ENCODE measurements at places on chromosomes 16 and 17.

DNA sequence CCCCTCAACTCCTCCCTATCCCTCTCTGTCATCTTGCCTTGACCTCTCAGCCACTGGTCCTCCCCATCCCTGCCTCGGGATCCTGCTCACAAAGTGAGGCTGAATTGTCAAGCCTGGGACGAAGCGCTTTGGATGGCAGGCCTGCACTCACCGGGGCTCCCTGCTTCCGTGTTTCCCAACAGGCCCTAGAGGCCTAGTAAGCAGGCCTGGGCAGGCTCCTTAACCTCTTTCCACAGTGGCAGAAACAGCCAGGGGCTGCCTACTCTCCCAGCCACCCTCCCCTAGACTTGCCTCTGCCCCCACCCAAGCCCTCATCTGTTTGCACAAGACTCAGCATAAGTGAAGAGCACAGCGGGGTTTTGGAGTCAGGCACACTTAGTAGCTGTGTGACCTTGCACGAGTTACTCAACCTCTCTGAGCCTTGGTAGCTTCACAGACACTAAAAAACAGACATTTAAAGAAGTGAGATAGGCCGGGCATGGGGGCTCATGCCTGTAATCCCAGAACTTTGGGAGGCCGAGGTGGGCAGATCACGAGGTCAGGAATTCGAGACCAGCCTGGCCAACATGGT lies 5.0 kb upstream of the FADS6 start:
- DNase-seq: no peak

DNA sequence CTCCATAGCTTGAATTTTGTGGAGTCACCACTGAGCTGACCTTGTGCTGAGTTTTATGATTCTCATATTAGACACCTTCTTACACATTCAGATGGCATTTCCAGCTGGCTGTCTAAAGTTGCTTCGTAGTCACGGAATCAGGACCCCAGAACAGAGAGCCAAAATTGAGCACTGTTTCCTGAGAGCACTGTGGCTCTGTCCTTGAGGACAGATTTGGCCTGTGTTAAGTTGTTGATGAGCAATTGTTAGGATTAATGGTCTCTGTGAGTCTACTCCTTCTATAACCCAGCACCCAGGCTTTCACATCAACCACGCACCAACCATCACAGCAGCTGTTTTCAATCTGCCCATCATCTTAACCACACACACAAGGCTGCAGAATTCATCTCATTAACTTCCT lies 277.5 kb upstream of the HSBP1 start:
- no peak for DNase-seq

DNA sequence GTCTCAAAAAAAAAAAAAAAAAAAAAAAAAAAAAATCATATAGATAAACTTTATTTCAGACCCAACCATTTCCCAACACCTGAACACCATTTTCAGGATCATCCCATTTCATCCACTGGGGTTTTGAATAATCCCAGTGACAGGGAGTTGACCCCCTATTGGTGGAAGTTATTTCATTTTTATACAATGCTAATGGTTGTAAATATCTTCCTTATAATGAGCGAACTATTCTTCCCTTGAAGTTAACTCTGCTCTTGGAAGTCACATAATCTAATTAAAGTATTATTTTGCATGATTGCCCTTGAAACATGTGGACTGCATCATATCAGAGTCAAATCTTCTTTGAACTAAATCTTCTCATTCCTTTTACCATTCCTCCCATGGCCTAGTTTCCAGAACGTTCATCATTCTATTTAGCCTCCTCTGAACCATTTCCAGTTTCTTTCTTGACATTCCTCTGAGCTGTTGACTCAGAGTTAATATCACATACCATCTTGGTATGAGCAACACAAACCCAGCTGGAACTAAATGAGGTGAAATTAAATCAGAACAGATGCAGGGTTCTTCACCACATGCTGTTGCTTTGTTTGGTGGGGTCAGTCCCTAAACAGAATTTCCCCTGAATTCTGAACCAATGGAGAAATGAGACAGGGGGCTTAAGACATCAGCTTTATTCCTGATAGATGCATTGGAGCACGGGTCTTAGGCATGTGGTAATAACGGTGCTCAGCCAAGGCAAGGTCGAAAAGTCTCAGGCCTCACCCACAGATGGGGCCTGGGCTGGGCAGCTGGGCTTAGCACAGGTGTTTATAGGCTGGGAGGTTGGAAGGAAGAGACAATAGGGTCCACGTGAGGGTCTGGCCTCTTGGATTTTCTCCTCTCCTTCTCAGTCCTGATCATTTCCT lies 8.9 kb downstream of the HSD17B2 start:
- DNase-seq: no peak

DNA sequence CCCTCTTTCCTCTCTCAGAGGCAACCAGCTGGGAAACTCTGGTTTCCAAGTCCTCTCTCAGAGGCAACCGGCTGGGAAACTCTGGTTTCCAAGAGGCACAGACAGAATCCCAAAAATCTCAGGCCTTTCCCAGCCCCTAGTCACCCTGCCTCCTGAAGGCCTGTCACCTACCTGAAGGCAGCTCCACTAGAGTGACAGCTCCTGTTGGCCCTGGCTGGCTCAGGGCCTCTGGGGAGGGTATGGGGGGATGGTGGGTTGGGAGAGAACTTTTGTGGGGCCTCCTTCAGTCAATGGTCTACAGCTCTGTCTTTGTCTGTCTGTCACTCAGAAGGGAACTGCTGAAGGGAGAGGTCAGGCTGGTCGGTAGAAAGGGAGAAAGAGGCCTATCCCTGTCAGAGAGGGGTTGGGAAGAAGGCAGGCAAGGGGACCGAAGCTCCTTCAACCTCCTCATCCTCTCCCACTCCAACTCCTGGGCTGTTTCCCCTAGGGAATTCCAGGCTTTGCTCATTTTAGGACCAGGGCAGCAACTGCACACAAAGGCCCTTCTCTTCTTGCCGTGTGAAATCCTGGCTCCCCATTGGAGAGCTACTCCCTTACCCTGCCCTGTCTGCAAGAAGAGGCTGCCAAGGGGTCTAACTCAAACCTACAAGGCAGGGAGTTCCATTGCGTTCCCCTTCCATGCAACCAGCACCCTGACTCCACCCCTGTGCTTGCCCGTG lies 23.6 kb downstream of the COPZ2 start:
- no peak for DNase-seq

- no peak for DNase-seq
Measured at GRCh38 chr17:8277317-8277716, 11.2 kb upstream of the RANGRF start.

GRCh38 chr17:34493917-34494316 lies 85.5 kb upstream of the TMEM132E start:
- no peak for DNase-seq

Data from stimulated activated CD4-positive, alpha-beta T cell treated with anti-CD3 and anti-CD28 coated beads, Interleukin-15, amount 100 ng/mL, for 1 hour (primary cell).